Left kidney (tissue), 8 donors: ENCODE measurements at places on chromosomes 11 and 22.

DNA sequence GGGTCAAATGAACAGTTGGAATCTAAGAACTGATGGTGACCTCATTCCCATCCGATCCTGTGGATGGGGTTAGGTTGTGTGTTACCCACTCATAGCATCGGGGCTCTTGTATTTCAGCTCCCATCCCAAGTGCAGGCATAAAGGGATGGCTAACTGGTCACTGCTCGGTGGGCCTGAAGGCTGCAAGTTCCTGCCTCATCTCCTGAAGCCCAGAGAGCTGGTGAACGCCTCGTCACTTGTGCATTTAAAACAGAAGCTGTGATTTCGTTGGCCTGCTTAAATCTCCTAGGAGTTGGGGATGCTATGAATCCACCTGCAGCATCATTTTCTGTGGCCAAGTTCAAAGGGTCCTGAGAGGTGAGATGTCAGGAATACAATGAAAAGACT is 477.0 kb downstream of the TBC1D22A start:
- no peak for DNase-seq

- no peak for DNase-seq
Measured at GRCh38 chr11:91700854-91701253, 523.8 kb upstream of the FAT3 start.

DNA sequence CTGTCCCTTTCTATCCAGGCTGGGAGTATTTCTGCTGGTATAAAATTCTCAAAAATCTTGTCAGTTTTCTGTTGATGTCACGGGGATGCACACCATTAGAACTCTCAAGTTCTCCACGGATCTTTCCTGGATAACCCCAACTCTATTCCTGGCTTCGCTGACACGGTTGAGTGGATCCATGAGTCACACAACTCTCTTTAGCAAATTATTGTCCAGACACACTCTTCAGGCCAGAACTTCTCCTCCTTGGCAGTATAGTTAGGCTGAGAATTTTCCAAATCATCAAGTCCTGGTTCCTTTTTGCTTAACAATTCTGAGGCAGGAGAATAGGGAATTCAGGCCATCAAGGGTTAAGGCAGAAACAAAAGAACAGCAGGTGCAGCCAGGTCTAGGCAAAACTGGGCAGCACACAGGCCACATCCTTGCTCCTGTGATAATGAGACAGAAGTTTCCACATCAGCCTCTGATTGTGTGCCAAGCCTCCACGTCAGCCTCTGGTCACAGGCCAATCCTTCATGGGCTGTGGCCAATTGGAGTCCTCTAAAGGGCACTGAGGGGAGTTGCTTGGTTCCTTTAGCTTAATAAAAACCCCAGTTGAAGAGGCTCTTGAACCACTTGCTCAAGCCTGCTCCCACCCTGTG is 5.7 kb upstream of the ACAT1 start:
- DNase-seq, result peak; percentile 29

DNA sequence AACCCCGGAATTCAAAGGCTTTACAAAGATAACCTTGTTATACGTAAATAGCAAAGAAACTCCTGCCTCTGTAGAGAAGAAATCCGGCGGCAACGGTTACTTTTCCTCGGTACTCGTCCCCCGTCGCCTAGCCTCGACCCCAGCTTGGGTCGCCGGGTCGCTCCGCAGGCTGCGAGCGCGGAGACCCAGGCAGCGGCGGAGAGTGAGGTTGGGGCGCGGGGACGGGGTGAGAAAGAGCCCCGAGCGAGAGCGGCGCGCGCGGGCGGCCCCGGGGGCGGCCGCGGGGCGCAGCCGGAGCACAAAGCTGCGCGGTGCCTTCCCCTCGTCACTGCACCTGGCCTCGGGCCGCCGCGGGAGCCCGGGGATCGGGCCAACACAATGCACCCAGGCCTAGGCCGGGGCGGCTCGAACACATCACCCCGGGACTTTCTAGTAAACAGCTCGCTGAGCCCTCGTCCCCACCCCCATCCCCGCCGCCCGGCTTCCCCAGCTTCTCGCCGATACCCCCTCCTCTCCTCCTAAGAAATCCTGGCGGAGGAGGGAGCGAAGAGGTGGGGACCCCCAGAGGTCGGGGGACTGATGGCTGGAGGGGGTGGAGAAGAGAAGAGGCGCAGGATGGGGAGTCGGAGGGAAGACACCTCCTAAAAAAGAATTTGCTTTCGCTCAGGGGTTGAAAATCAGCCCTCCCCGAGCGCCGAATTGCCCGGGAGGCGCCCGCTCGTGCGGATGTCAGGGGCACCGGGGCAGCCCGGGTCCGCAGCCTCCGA is 845 bp downstream of the MPPED2 start:
- DNase-seq, result no peak

DNA sequence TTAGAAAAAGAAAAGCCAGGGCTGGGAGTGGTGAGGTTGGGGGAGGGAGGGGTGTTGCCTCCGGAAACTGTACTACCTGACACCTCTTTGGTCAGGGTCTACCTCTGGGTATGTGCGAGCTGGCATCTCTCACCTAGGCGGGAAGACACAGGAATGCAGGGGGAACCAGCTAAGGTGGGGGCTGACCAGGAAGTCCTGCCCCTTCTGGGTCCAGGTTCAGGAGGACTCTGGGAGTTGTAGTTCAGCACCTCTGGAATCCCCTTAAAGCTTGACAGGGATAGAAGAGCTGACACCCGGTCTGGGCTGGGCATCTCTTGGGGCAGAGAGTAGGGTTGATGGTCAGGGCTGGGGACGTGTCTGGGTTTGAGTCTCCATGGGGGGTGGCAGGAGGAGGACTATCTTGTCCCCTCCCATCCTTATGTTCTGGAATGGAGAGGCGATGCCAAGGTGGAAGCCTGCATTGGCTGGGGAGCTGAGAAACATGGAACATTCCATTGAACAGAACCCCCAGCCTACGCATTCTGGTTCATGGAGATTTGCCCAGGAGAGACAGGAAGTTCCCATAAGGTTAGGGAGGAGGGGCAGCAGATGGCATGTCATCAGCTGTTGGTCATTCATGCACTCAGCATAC is 2.1 kb upstream of the KIAA1671 start:
- DNase-seq, result no peak

GRCh38 chr11:95993438-95994298 is 69.8 kb upstream of the MTMR2 start:
- no peak for DNase-seq

DNA sequence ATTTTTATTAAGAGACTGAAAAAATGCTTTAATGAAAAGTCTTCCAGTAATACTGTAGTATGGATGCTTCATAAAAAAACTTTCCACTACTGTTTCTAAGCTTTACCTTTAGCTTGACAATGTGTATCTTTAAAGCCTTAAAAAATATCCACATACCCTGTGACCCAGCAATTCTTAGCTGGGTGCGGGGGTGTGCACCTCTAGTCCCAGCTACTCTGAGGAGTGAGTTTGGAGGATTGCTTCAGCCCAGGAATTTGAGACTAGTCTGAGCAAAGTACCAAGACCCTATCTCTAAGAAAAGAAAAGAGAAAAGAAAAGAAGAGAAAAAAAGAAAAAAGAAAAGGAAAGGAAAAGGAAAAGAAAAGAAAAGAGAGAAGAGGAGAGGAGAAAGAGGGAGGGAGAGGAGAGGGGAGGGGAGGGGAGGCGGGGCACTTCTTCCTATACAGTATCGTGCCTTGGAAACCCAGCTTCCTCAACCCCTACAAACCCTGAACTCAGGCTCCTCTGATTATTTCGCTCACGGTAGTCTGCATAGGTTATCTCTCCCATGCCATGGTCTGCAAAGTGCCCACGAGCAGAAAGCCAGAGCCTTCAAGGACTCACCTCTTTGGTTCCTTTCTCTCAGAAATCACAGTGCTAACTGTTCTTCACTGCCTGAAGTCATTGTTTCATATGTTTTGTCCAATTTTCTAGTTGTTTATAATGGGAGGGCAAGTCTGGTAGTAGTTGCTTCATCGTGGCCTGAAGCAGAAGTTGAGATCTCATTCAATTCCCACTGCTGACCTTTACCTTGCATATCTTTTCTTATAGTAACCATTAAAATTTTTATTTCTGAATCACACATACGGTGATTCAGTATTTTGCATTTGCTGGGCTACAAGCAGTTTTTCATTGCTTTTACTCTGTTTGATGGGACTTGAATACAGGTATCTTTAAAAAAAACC is 82.2 kb downstream of the FAM83F start:
- DNase-seq, result no peak

- DNase-seq, result no peak
Measured at GRCh38 chr22:36546092-36546804, 17.3 kb upstream of the EIF3D start.
